ENCODE measurements at places on chromosomes 11 and 22.

DNA sequence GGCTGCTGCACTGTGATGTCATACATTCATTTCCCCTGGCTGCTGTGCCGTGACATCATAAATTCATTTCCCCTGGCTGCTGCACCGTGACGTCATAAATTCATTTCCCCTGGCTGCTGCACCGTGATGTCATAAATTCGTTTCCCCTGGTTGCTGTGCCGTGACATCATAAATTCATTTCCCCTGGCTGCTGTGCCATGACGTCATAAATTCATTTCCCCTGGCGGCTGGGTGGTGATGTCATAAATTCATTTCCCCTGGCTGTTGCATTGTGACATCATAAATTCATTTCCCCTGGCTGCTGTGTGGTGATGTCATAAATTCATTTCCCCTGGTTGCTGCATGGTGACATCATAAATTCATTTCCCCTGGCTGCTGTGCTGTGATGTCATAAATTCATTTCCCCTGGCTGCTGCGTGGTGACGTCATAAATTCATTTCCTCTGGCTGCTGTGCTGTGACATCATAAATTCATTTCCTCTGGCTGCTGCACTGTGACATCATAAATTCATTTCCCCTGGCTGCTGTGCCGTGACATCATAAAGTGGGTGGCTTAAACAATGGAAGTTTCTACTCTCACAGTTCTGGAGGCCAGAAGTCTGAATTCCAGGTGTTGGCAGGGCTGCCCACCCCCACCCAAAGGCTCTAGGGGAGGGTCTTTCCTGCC lies 301.1 kb downstream of the SHANK2 start:
- DNase-seq, result no peak

- no peak for DNase-seq
Observed at GRCh38 chr11:64767344-64768299, 7.8 kb upstream of the PYGM start.

DNA sequence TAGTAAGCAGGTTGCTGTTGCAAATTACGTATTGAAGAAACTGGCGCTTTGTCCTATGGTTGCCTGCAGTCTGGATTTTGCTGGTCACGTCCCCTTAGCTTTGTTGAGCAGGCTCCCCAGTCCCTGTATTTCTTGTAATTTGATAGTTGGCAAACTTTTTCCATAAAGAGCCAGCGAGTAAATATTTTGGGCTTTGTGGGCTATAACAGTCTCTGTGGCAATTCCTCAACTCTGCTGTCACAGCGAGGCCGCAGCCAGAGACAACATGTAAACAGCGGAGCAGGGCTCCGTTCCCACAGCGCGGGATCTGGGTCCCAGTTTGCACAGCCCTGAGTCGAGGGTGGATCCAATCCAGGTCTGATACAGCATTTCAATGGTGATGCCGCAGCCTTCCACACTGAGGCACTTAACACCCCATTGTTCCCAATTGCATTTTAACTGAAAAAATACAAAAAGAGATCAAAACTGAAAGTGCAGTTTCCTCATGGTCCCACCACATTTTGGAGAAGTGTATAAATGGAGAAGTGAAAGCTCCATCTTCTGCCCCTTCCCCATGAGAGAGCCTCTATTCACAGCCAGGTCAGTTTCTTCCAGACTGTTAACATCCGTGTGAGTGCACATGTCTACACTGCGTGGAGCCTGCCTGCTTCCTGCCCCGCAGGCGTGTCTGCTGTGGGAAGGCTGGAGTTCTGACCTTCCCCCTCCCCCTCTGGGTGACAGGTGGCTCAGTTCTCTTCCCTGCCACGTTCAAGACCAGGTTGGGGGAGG lies 89.1 kb downstream of the RPS6KA4 start:
- no peak for DNase-seq

- DNase-seq, result no peak
Observed at GRCh38 chr11:117725048-117725734, 71.8 kb downstream of the DSCAML1 start.

Measured in skeletal muscle cell (primary cell).